ENCODE measurements at places on chromosomes 12 and 14. TPM values are rescaled to one million over a fixed set of nuclear protein-coding genes. Genes with fewer than 3 reads are reported as not detected.

The SERPINA1 gene
- 197 TPM for total RNA-seq

The LALBA gene
- not detected for total RNA-seq

The EXOC3L4 gene
- 13.5 TPM for total RNA-seq

The BBS10 gene
- 3.4 TPM for total RNA-seq

The TCL1B gene
- total RNA-seq: not detected

The PLA2G1B gene
- not detected for total RNA-seq

The CCDC197 gene
- not detected for total RNA-seq

The SPTB gene
- 0.42 TPM for total RNA-seq

The TRPV4 gene
- 0.36 TPM for total RNA-seq

The SOAT2 gene
- total RNA-seq: not detected

The JPH4 gene
- total RNA-seq: 0.21 TPM

The GRIN2B gene
- total RNA-seq: 0.78 TPM

The TXNRD1 gene
- 79.5 TPM for total RNA-seq

The LYSET gene
- 30.0 TPM for total RNA-seq

The USP30 gene
- 26.6 TPM for total RNA-seq

The CLEC9A gene
- not detected for total RNA-seq

The RFX4 gene
- not detected for total RNA-seq

The OR6C68 gene
- not detected for total RNA-seq

The DENR gene
- 36.9 TPM for total RNA-seq

The KERA gene
- not detected for total RNA-seq

The HOXC9 gene
- total RNA-seq: not detected

The CCDC38 gene
- not detected for total RNA-seq

The SLC7A8 gene
- 33.6 TPM for total RNA-seq

The NKX2-1 gene
- not detected for total RNA-seq

The REM2 gene
- total RNA-seq: 0.58 TPM

The OLR1 gene
- not detected for total RNA-seq

The ESR2 gene
- 0.70 TPM for total RNA-seq

The OASL gene
- total RNA-seq: 7.1 TPM

The BCDIN3D gene
- total RNA-seq: 2.7 TPM

The HCAR1 gene
- not detected for total RNA-seq

The OAS2 gene
- 6.7 TPM for total RNA-seq

The FZD10 gene
- total RNA-seq: 0.40 TPM

The PMEL gene
- total RNA-seq: 2.0 TPM

The CMKLR1 gene
- total RNA-seq: 11.4 TPM

The KRT86 gene
- 0.20 TPM for total RNA-seq

The TBX5 gene
- total RNA-seq: not detected

The STRAP gene
- total RNA-seq: 74.4 TPM

The LUM gene
- 64.1 TPM for total RNA-seq

The TUBA1A gene
- total RNA-seq: 57.7 TPM

The KRT85 gene
- total RNA-seq: not detected

The TRIM9 gene
- total RNA-seq: 3.8 TPM

The KLRC1 gene
- 2.0 TPM for total RNA-seq

The PGF gene
- 2.9 TPM for total RNA-seq

The TSPAN8 gene
- total RNA-seq: 1,490 TPM

The HOTAIR gene
- not detected for total RNA-seq

The FOXA1 gene
- total RNA-seq: 72.0 TPM

The RHOJ gene
- 5.1 TPM for total RNA-seq

The TOMM20L gene
- total RNA-seq: 0.79 TPM

The ACYP1 gene
- total RNA-seq: 20.3 TPM

The KLRK1 gene
- 0.92 TPM for total RNA-seq

The ABCC9 gene
- total RNA-seq: 5.9 TPM

The CLEC6A gene
- not detected for total RNA-seq

The MOK gene
- total RNA-seq: 4.7 TPM

The ZDHHC22 gene
- total RNA-seq: not detected

The MORN3 gene
- not detected for total RNA-seq

The STXBP6 gene
- total RNA-seq: 28.3 TPM

The ERP27 gene
- total RNA-seq: 1.0 TPM

The PLXNC1 gene
- 7.4 TPM for total RNA-seq

The TMEM179 gene
- 1.7 TPM for total RNA-seq

Data from left colon (tissue), 2 donors.